ENCODE measurements at places on chromosomes 7 and 10.

DNA sequence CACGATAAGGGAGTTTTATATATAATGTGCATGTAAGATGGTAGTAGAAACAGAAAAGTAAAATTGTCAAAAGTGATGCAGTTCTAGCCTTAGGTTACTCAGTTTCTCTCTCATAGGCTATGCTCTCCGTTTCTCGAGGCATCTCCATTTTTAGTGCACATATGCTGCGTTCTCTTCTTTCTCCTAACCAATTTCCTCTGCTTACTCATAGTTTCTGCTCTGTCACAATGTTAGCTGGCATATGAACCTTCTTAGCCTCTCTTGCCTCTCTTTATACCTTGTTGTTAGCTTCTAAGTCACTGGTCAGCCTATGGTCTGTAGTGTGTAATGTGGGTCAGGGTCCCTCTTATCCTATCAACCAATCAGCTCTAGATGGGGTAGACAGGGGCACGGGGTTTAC, 280.6 kb upstream of the ETV1 start:
- no peak for DNase-seq

GRCh38 chr10:22766693-22767092, 52.3 kb upstream of the PIP4K2A start:
- no peak for DNase-seq

DNA sequence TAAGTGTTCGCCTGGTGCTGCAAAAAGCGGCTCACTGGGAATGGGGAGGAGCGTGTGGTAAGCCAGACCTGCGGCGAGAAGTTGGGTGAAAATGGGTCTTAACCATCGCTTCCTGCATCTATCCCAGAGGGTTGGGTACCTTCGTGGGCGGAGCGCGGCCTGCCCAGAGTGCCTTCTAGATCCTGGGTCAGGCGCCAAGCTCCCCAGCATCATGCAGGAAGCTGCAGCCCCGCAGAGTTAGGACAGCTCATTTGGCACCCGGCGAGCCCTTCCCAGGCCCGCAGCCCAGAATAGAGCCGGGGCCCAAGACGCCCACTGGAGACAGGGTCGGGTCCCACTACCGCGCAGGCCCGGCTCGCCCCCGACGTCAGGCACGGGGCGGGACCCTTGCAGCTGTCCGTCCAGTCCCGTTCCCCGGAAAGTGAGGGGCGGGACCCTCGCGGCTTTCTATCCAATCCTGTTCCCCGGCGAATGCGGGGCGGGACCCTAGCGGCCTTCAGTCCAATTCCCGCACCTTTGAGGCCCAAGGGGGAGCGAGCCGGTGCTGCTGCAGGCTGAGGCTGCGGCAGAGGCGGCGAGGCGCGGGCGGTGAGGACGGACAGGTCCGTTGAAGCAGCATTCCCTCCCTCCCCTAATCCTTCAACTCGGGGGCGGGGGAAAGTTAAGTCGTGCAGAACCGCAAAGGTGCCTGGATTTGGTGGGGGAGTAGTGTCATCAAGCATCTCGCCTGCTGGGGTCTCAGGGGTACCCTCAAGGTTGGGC, at the start of gene CROT:
TSS of gene CROT (plus strand) at position 499 of the 762 bp plus-strand sequence. CDS start 3,405 bp downstream, outside the sequence.
- DNase-seq, result peak; percentile 90

DNA sequence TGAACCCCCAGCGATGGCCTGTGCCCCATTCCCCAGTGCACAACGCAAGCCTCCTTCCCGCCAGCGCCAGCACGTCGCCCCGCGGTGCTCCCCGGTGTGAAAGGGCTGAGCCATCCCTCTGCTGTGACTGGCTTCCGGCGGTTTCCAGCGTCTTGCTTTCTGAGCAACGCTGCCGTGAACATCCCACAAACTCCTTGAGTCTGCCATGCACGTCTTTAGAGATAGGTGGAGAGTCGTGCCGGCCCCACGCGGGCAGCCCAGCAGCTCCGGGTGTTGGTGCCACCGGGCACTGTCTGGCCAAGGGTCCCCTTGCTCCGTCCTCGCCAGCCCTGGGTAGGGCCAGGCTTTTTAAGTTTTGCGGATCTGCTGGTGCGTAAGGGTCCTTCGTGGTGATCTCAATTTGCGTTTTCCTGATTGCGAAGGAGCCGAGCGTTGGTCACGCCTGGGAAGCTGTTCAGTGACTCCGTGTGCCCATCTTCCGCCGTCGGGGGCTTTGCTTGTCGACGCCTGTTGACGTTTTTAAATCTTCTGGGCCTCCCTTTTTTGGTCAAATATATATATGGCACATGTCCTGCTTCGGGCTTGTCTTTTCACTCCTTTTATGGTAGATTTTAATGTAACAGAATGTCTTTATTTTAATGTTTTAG, 70.6 kb downstream of the FOXL3 start:
- DNase-seq, result no peak

Measured in activated CD8-positive, alpha-beta memory T cell treated with anti-CD3 and anti-CD28 coated beads for 1 hour (primary cell).